ENCODE measurements at places on chromosomes 6 and 20.

GRCh38 chr6:31576897-31577578 lies 1.7 kb downstream of the TNF start:
- no peak overlapping the region for H3K27ac ChIP-seq
- no peaks in the 10 kb centered on the region for H3K36me3 ChIP-seq
- no peak overlapping the region for H3K4me3 ChIP-seq
- no peaks in the 10 kb centered on the region for H3K27me3 ChIP-seq
- DNase-seq = no peak

DNA sequence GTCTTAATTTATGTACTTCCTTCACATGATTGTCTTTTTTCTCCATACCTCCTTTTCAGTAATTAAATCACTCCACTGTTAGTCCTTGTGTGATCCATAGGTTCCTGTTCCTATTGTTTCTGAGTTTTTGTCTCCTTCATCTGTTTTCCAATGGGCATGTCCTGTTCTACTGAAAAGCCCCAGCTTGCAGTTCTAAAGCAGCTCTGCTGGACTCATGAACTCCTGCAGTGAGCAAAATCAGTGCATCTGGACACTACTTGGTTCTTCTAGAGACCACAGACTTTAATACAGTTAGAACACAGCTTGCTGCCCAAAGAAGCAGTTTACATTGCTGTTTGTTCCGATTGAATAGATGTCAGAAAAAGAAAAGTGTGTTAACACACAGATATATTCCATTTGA lies 593.3 kb upstream of the HS3ST5 start:
- H3K36me3 ChIP-seq = no peaks in the 10 kb centered on the region
- DNase-seq = no peak
- H3K4me1 ChIP-seq = no peaks in the 10 kb centered on the region
- H3K27me3 ChIP-seq = no peaks in the 10 kb centered on the region
- H3K27ac ChIP-seq = no peak overlapping the region

GRCh38 chr20:51233345-51233744 lies 210.4 kb upstream of the KCNG1 start:
- H3K4me1 ChIP-seq = no peaks in the 10 kb centered on the region
- H3K4me3 ChIP-seq = no peak overlapping the region
- no peaks in the 10 kb centered on the region for H3K36me3 ChIP-seq

DNA sequence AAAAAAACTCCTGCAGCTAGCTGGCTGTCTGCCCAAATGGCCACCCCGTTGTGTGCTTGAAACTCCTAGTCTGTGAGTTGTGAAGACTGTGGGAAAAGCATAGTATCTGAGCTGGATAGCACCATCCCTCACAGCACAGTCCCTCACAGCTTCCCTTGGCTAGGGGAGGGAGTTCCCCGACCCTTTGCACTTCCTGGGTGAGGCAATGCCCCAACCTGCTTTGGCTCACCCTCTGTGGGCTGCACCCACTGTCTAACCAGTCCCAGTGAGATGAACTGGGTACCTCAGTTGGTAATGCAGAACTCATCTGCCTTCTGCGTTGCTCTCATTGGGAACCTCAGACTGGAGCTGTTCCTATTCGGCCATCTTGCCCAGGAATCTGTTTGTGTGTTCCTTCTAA lies 260.6 kb upstream of the STXBP5 start:
- no peak for DNase-seq
- no peaks in the 10 kb centered on the region for H3K36me3 ChIP-seq
- no peak overlapping the region for H3K27ac ChIP-seq
- H3K27me3 ChIP-seq = no peaks in the 10 kb centered on the region
- no peak overlapping the region for H3K4me3 ChIP-seq

DNA sequence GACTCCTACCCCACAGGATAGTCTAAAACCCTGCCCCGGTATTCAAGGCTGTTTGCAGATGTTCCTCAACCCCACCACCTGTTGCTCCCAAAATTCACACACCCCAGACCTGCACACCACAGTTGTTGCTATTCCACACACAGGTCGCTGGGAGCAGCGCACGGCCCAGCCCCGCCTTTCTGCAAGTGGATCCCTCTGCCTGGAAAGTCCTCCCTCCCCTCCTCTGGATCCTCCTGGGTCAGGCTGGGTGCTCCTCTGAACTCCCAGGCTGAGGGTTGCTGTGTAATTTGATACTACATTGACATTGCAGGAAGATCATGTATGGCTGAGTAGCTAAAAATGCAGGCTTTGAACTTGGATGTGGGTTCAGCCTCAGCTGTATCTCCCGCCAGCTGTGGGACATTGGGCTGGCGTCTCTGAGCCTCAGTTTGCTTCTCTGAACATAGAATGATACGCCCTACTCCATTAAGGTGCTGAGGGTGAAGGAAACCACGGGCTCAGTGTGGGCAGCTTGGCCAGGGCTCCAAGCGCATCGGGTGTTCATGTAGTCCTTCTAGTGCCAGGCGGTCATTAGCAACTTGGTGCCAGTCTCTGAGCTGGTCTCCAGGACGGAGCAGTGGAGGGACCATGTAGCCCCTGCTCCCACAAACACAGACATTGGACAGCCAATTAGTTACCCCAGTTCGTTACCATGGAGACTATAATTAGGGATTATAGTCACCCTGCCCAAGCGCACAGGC lies 13.9 kb upstream of the CCN5 start:
- DNase-seq = no peak
- peaks cover 5% of the 10 kb centered on the region for H3K4me1 ChIP-seq
- no peaks in the 10 kb centered on the region for H3K36me3 ChIP-seq
- H3K27ac ChIP-seq = no peak overlapping the region
- no peak overlapping the region for H3K4me3 ChIP-seq

GRCh38 chr20:36066777-36067176 lies 87.8 kb upstream of the EPB41L1 start:
- H3K4me1 ChIP-seq = no peaks in the 10 kb centered on the region
- no peak overlapping the region for H3K27ac ChIP-seq
- no peak overlapping the region for H3K4me3 ChIP-seq
- H3K36me3 ChIP-seq = no peaks in the 10 kb centered on the region

- H3K4me1 ChIP-seq = no peaks in the 10 kb centered on the region
- no peaks in the 10 kb centered on the region for H3K36me3 ChIP-seq
- no peaks in the 10 kb centered on the region for H3K27me3 ChIP-seq
- H3K4me3 ChIP-seq = no peak overlapping the region
- DNase-seq = no peak
Observed at GRCh38 chr20:6341491-6341890, 218.7 kb upstream of the FERMT1 start.

GRCh38 chr20:49230021-49230420 lies 10.8 kb downstream of the DDX27 start:
- H3K4me3 ChIP-seq = no peak overlapping the region
- H3K4me1 ChIP-seq = no peaks in the 10 kb centered on the region
- no peak for DNase-seq
- peaks cover 52% of the 10 kb centered on the region for H3K36me3 ChIP-seq
- H3K27me3 ChIP-seq = no peaks in the 10 kb centered on the region

All from SK-N-SH (cell line).